HTR-8/SVneo (cell line): ENCODE measurements at places on chromosomes 5 and 9.
A peak's percentile ranks its signal among the peaks of the same experiment; 100 is the strongest.

DNA sequence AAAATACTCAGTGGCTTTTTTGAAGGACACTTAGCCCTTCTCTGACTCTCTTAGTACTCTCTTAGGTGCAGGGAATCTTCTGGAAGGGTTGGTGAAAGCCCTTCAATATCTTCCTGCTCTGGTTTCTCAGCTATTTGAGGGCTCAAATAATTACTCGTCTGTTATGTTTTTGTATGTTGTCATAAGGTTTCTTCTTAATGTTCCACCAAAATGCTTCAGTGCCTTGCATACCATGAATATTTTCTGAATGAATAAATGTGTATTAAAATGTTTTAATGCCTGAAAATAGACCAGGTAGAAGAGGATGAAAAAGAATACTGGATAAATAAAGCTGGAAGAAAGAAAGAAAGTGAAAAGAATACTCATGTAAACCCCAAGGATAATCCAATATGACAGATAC, 124.3 kb downstream of the STK32A start:
- DNase-seq = no peak

- DNase-seq = no peak
Observed at GRCh38 chr5:1007681-1008450, 736 bp upstream of the NKD2 start.

DNA sequence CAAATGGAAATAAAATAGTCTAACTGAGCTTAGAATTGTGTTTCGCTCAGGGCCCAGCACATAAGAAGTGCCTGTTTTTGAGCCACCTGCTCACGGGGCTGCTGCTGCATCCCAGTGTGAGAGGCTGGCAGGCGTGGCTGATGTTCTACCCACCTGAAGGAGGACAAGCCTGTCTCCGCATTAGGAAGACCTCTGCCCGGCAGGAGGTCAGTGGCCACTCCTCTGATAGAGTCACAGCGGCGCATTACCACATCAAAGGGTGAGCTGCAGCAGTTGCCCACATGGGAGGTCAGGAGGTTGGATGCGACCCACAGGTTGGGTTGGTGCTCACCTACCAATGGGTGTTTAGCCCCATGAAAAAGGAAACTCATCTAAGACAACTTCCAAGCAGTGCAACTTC, 3.7 kb upstream of the SLC6A7 start:
- DNase-seq = no peak

DNA sequence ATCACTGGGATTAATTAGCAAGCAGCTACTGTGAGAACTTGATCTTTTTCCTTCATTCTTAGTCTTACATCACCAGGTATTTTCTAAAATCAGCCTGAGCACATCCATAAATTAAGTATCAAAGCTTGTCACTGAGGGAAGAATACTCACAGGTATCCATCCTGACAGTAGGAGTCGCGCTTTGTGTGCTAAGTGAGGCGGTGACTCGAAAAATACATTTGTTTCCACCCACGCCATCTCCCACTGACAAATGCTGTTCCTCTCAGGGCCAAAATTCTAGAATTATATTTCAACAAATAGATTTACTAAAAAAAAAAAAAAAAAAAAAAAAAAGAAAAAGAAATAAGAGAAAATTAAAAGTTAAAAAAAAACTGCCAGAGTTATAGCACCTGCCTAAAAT, 34.1 kb upstream of the GABRB2 start:
- no peak for DNase-seq

- DNase-seq = peak; percentile 28
Observed at GRCh38 chr5:138352722-138353559, 456 bp downstream of the KDM3B start.

DNA sequence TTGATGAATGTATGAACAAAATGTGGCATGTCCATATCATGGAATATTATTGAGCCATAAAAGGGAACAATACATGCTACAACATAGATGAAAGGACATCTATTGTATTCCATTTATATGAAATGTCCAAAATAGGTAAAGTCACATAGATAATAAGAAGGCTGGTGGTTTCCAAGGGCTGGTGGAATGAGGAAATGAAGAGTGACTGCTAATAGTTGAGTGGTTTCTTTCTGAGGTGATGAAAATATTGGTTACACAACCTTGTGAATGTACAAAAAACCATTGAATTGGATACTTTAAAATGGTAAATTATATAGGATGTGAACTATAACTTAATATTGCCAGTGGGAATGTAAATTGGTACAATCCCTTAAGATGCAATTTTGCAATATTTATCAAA, 5.2 kb downstream of the ARSB start:
- DNase-seq = no peak

GRCh38 chr5:35990941-35991611, at the start of gene UGT3A1:
Gene UGT3A1 (minus strand): TSS chr5:35991390. CDS start chr5:35991240, 150 bp downstream.
- no peak for DNase-seq

DNA sequence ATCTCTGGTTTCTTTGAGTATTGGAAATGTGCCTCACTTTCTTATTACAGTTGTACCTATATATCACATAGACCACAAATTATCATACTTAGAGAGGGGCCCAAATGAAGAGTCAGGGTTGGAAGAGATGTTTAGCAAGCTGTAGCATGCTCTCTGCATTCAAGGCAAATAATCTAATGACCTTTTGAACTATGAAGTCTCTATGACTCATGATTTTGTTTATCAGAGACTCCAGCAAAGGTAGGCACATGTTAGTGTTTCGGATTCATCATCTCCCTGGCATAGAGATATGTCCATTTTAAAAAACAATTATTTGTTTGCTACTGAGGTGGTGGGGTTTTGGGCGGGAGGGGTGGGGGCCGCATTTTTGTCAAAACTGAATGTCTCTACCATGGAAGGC, 2000.1 kb downstream of the EFNA5 start:
- DNase-seq = no peak

- DNase-seq = no peak
Observed at GRCh38 chr5:133727636-133728035, 115.3 kb upstream of the FSTL4 start.

GRCh38 chr5:170388818-170389549, at the start of gene KCNMB1:
Gene KCNMB1 (minus strand): TSS chr5:170389367. CDS start chr5:170385447, 3,920 bp downstream.
- DNase-seq = no peak

GRCh38 chr9:20562051-20562450, 60.2 kb downstream of the MLLT3 start:
- DNase-seq = no peak

DNA sequence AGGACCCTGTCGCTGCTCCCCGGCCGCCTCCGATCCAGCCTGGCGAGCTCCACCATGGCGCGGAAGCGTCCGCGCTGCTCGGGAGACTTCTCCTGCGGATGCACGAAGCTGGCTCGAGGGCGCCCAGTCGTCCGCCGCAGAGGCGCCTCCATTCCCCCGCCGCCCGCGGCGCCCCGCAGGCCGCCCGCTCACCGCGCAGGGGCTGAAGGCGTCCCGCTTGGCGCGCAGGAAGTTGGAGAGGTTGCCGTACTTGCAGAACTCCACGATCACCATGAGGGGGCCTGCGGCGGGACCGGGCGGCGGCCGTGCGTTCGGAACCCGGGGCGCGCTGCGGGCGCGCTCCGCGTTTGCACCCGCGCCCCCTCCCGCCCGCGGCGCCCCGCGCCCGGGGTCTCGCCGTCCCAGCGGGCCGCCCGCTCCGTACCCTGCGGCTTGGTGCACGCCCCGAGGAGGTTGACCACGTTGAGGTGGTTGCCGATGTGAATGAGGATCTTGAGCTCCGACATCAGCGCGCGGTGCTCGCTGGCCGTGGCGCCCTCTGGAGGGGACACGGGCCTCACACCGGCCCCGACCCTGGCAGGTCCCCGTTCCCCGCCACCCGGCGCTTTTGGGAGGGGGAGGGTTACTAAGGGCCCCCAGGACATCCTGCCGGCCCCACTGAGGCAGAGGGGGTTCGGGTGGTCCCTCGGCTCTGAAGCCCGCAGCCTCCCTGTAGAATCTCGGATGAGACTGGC, 27.7 kb upstream of the SCGB3A1 start:
- no peak for DNase-seq

DNA sequence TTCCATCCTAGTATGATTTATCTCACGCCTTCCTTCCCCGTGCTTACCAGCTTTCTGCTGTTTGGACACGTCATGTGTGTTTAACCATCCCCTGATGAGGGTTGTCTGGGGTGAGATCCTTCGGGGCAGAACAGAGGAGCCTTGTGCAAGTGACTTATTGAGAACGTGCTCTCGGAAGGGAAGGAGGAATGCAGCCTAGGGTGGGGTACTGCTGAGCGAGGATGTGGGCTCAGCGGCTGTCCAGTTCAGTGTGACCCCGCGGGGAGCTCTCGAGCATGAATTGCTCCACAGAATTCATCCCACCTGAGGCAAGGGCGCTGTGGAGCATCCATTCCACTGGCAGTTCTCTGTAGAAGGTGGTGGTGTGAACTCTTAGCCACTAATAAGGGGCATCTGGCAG, 4.0 kb downstream of the MYOZ3 start:
- no peak for DNase-seq

DNA sequence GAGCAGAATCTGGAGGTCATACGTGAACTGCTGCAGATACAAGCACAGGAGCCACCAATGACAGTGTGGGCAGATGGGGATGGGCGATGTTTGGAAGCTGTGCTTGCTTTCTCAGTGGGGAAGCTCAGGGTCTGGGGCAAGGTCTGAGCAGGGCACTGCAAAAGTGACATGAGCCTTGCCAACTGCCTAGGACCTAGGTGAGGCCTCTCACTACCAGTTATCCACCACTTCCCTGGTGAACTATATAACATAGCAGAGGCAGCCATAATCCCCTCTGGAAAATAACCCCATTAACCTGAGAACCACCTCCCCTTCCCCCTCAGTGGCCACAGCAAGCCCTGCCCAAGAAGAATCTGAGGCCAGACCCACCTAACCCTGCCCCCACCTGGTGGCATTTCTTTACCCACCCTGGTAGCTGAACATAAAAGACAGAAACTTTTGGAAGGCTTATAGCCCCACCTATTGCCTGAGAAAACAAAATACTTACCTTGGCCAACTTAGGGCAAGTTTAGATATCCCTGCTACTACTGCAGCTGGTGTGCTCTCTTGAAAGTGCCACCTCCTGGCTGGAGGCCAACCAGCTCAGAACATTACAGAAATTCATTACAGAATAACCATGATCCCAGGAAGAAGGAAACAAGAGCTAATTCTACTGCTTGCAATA, 18.8 kb upstream of the SPEF2 start:
- no peak for DNase-seq

DNA sequence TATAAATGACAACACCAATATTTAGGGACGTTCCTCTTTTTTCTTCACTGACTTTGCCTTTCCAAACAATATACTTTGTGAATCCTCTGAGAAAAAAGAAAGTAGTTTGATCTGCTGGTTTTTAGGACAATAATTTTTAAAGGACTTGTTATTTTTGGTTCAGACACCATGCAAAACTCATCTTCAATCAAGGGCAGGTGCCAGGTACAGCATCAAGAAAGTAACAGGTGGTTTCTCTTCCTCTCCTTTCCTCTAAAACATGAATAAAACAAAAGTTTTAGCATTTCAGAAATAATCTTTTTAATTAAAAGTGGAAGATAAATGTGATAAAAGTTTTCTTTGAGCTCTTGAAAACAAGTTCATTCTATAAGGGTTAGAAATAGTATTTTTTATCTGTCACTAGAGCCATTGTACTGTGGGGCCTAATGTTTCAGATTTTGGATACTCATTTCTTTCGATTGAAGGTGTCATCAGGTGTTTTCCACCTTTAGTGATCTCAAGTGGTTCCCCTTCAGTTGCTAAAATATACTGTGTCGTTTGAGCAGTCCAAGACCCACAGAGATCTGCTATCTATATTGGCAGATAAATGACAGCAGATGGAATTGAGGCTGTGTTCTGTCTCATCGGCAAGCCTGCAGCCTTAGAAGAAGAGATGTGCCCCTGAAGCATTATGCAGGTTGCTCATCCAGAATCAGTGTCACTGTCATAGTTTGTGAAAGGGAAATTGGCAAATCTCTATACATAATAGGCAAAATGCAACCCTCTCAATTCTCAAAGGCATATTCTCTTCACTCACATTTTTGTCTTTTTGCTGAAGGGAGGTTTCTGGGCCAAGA, 499.7 kb downstream of the PDE4D start:
- DNase-seq = no peak

- peak; percentile 79 for DNase-seq
Observed at GRCh38 chr5:157476702-157477408, 16.8 kb downstream of the NIPAL4 start.

DNA sequence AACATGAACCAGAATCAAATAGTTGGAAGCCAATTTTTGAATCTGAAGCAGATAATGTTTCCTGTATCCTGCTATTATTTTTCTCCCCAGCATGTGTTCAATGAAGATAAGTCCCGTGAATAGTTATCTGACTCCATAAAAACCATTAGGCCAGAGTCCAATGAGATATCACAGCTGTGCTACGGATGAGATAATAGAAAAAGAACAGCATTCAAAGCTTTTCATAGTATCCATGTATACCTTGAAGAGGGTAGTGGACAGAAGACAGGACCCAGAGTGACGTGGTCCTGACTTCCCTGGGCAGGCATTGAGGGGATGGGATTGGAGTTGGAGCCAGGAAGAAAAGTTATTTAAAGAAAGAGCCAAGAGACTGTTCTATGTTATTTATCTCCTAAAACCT, 50.7 kb upstream of the C6 start:
- no peak for DNase-seq

GRCh38 chr5:93790401-93790800, 49.0 kb upstream of the POU5F2 start:
- no peak for DNase-seq

DNA sequence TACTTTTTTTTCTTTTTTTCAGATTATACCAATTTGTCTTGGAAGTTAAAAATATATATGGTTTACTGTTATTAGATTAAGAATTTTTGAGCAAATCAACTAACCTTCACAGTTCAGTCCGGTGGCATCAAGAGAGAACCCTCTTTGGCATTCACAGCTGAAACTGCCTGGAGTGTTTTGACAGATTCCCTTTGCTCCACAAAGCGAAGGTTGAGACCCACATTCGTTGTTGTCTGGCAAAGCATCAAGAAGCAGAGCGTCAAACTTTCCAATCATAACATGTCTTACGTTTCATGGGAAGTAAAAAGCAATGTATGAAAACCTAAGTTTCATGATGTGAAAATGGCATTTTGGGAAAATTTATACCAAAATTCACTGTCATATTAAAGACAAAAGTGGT, 190.2 kb downstream of the SLC12A2 start:
- DNase-seq = no peak

DNA sequence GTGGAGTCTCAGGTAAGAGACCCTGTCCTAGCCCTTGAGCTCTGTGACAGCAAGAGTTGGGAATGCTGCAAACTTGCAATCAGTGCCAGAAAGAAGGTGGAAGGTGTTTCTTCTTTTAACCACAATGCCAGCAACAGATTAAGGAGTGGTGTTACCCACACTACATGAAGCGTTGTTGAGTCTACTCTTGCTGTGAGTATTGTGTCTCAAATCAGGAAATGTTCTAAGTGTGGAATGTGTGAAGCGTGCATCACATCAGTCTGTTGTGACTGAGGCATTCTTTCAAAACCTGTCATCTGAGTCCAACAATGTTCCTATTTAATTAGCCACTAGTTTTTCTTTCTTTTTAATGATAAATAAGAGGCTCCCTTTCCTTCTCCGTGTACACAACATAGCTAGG, 2.9 kb upstream of the LURAP1L start:
- no peak for DNase-seq

- DNase-seq = peak; percentile 23
Observed at GRCh38 chr9:133403766-133404453, 13.9 kb downstream of the REXO4 start.

GRCh38 chr5:95786821-95787418, 35.6 kb downstream of the GLRX start:
- no peak for DNase-seq
